Esophagus squamous epithelium (tissue), 5 donors: ENCODE measurements at places on chromosomes 6 and 20. TPM values are rescaled to one million over a fixed set of nuclear protein-coding genes. Genes with fewer than 3 reads are reported as not detected.

DNA sequence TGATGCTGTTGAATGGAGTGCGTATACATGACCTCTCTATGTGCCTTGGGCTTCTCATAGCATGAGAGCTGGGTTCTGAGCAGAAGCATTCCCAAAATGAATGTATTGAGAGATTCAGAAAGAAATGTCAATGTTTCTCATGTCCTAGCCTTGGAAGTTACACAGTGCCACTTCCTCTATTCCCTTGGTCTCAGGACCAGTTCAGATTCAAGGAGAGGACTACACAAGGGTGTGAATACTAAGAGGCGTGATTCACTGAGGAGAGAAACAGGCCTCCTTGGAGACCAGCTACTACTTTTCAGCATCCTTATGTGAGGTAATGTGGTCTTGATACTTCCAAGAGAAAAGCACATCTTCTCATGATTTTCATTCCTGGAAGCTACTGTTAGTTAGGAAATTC, 10.4 kb downstream of the PPARD start:
- H3K36me3 ChIP-seq = peaks cover 11% of the 10 kb centered on the region
- no peaks in the 10 kb centered on the region for H3K4me1 ChIP-seq
- no peak overlapping the region for H3K27ac ChIP-seq

- H3K27me3 ChIP-seq = no peaks in the 10 kb centered on the region
- H3K4me3 ChIP-seq = peak overlapping the region; percentile 50
- no peaks in the 10 kb centered on the region for H3K4me1 ChIP-seq
- H3K36me3 ChIP-seq = peaks cover 13% of the 10 kb centered on the region
- peak; percentile 29 for DNase-seq
Measured at GRCh38 chr6:31270788-31271640, 878 bp downstream of the HLA-C start.

DNA sequence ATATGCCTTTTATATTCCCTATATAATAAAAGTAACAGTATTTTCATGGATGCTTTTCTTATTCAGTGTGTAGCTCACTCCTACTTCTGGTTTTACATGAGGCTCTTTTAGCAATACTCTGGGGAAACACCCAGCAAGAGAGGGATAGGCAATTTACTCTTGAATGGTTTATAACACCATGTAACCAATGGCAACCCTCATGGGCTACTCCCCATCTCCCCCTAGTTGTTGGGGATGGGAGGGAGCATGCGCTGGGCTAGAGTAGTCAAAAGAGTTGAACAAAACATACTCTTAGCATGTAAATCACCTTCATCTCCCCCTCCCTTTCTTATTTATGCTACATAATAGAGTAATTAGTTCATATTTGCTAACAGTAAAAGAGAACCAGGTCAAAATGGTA, 140.1 kb upstream of the LRFN2 start:
- H3K36me3 ChIP-seq = no peaks in the 10 kb centered on the region
- H3K27me3 ChIP-seq = no peaks in the 10 kb centered on the region
- no peak overlapping the region for H3K4me3 ChIP-seq

- H3K36me3 ChIP-seq = no peaks in the 10 kb centered on the region
- no peak for DNase-seq
- H3K27ac ChIP-seq = no peak overlapping the region
- no peak overlapping the region for H3K4me3 ChIP-seq
- no peaks in the 10 kb centered on the region for H3K27me3 ChIP-seq
Measured at GRCh38 chr6:3836566-3836965, 12.6 kb upstream of the FAM50B start.

GRCh38 chr6:31918069-31918720, 9.3 kb upstream of the C2 start:
- no peak for DNase-seq
- H3K27ac ChIP-seq = no peak overlapping the region
- H3K4me1 ChIP-seq = no peaks in the 10 kb centered on the region

- no peaks in the 10 kb centered on the region for H3K27me3 ChIP-seq
- no peaks in the 10 kb centered on the region for H3K36me3 ChIP-seq
- H3K4me1 ChIP-seq = no peaks in the 10 kb centered on the region
- DNase-seq = no peak
Measured at GRCh38 chr20:12673352-12673751, 335.4 kb upstream of the SPTLC3 start.

GRCh38 chr20:33532753-33533459, 43.0 kb downstream of the CBFA2T2 start:
- H3K4me1 ChIP-seq = peaks cover 31% of the 10 kb centered on the region
- H3K36me3 ChIP-seq = peaks cover 11% of the 10 kb centered on the region
- no peaks in the 10 kb centered on the region for H3K27me3 ChIP-seq
- DNase-seq = no peak
- H3K4me3 ChIP-seq = no peak overlapping the region

DNA sequence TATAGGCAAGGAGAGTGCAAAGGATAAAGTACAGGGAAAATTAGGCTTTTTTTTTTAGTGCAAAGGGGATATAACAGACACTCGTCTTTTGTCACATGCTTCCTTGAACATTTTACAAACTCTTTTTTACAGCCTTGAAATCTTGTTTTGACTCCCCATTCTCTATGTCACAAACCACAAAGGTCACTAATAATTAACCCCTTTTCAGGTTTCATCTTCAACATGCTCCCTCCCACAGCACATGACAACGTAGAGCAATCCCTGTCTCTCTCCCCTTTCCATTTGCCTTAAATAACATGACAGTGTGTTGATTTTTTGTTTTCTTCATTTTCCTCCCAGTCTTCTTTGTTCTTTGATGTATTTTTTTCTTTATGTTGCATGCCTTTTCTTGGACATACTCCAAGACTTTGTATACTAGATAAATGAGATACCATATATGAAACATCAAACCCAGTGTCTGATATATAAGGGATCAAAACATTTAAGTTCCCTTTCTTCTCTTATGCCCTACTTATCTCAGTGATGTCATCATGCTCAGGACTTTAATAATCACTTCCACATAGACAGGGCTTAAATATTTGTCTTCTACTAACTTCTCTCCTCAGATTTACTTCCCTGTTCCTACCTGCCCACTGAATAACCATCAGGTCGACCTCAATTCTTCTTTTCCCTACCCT, 378.7 kb upstream of the HSF2 start:
- no peak for DNase-seq
- H3K4me3 ChIP-seq = no peak overlapping the region
- H3K27ac ChIP-seq = no peak overlapping the region
- no peaks in the 10 kb centered on the region for H3K4me1 ChIP-seq
- no peaks in the 10 kb centered on the region for H3K36me3 ChIP-seq

- H3K27ac ChIP-seq = peak overlapping the region; percentile 90
- no peaks in the 10 kb centered on the region for H3K36me3 ChIP-seq
- peaks cover 82% of the 10 kb centered on the region for H3K4me1 ChIP-seq
- peak overlapping the region; percentile 47 for H3K4me3 ChIP-seq
- no peak for DNase-seq
- H3K27me3 ChIP-seq = peaks cover 100% of the 10 kb centered on the region
Measured at GRCh38 chr6:1381481-1382330, 7.7 kb upstream of the FOXF2 start.

- H3K36me3 ChIP-seq = no peaks in the 10 kb centered on the region
- H3K4me3 ChIP-seq = no peak overlapping the region
- H3K4me1 ChIP-seq = no peaks in the 10 kb centered on the region
- no peaks in the 10 kb centered on the region for H3K27me3 ChIP-seq
Measured at GRCh38 chr6:160203953-160204352, 54.7 kb downstream of the SLC22A2 start.

- DNase-seq = no peak
- no peaks in the 10 kb centered on the region for H3K27me3 ChIP-seq
- no peaks in the 10 kb centered on the region for H3K36me3 ChIP-seq
- H3K4me1 ChIP-seq = no peaks in the 10 kb centered on the region
Measured at GRCh38 chr6:159252955-159253508, 83.8 kb downstream of the FNDC1 start.

- peaks cover 4% of the 10 kb centered on the region for H3K4me1 ChIP-seq
- no peak overlapping the region for H3K4me3 ChIP-seq
- DNase-seq = no peak
- H3K27me3 ChIP-seq = no peaks in the 10 kb centered on the region
Measured at GRCh38 chr20:31809661-31810060, 9.5 kb upstream of the MYLK2 start.

Gene C20orf144
- not detected for total RNA-seq

Gene SSTR4
- not detected for total RNA-seq

Gene TMEM74B
- 0.59 TPM for total RNA-seq

Gene SMIM29
- total RNA-seq = 17.3 TPM

Gene C20orf202
- total RNA-seq = 1.1 TPM
